NCI-H774 (cell line): ENCODE measurements at places on chromosomes 13 and 19.
A peak's percentile ranks its signal among the peaks of the same experiment; 100 is the strongest.

- DNase-seq: no peak
These were observed 27.4 kb upstream of the ZNF83 start for GRCh38 chr19:52665529-52665928.

- peak; percentile 19 for DNase-seq
These were observed 3.3 kb upstream of the EPOR start for GRCh38 chr19:11387162-11388034.

DNA sequence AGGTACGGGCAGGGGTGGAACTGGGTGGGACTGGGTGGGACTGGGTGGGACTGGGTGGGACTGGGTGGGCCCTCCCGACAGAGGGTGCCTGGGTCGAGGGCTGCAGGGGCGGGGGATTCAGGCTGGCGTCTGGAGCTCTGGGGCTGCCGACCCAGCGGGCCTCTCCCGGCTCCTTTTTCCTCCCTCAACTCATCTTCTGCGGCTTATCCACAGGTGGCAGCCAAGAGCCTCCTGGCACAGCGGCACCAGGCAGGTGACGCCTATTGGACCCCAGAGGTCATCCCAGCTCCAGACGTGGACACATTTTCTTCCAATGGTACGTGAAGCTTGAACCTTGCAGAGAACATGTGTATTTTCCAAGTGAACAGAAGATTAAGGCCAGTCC lies 533 bp downstream of the ZNF544 start:
- DNase-seq: no peak

GRCh38 chr13:51329606-51330005 lies 9.9 kb upstream of the SERPINE3 start:
- DNase-seq: no peak

DNA sequence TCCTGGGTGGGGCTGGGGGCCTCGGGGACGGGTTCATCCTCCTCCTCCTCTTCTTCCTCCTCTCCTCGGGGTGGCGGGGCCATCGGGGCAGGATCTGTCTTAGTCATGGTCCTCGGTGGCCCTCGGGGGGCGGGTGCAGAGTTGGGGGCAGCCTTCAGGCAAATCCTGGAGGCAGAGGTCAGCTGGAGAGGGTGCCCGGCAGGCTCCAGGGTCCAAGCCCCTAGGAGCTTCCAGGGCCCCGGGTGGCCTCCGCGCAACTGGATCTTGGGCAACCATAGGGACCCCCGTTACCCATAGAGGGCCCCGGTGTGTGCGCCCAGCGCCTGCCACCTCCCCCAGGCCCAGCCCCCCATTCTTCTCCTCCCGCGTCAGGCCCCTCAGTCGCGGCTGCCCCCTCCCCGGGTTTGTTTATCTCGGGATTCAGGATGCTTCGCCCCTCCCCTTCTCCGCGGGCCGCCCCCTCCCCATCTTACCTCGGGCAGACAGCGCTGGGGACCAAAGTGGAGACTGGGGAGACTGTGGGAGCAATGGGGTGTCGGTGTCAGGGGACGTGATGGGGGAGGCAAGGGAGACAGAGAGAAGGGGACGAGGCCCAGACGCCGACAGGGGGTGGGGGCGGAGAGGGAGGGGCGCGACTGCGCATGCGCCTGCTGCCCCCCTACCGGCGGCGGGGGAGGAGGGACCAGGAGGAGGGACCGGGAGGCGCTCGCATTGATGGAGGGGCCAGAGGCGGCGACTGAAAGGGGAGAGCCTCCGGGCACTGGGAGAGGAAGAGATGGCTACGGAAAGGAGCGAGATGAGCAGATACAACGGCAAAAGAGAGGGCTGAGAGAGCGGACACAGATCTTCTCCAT lies at the start of gene CLIP3:
Gene CLIP3 (minus strand): TSS at position 623 of the 854 bp plus-strand sequence. CDS start 516 bp downstream, at position 107.
- peak; percentile 16 for DNase-seq

DNA sequence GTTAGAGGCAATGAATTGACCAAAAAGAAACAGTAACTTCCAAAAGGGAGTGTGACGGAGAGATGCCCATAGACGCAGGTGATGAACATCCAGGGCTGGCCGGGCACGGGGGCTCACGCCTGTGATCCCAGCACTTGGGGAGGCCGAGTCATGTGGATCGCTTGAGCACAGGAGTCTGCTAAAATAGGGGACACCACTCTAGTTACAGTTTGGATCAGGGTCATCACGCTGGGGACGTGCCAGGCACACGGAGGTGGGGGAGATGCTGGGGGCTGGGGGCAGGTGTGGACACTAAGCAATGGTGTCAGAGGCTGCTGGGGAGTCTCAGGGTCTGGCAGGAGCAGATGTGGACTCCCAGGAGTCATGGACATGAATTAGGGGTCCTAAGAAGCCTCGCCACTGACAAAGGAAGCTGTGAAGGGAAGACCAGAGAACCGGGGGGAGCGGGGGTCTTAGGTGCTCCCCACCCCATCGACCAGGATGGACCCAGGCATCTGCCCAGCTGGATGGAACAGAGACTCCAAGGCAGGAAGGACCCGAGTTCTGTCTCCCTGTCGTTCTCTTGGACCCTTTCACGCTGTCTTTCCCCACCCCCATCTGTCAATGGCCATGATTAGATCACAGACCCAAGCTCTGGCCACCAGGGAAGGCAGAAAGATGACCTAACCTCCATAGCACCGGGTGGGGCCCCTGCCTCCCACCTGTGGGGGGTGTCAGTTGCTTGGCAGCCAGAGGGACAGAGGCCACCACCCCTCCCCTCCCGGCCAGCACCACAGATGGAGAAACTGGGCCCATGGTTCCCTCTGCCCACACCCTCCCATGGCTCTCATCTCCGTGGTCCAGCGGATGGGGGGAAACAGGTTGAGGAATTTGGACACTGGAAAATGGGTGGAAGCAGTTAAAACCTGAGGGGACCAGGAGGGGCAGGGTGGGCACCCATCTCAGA lies 19.6 kb downstream of the CCDC8 start:
- DNase-seq: no peak

GRCh38 chr19:32324631-32325285 lies 20.7 kb upstream of the ZNF507 start:
- no peak for DNase-seq

DNA sequence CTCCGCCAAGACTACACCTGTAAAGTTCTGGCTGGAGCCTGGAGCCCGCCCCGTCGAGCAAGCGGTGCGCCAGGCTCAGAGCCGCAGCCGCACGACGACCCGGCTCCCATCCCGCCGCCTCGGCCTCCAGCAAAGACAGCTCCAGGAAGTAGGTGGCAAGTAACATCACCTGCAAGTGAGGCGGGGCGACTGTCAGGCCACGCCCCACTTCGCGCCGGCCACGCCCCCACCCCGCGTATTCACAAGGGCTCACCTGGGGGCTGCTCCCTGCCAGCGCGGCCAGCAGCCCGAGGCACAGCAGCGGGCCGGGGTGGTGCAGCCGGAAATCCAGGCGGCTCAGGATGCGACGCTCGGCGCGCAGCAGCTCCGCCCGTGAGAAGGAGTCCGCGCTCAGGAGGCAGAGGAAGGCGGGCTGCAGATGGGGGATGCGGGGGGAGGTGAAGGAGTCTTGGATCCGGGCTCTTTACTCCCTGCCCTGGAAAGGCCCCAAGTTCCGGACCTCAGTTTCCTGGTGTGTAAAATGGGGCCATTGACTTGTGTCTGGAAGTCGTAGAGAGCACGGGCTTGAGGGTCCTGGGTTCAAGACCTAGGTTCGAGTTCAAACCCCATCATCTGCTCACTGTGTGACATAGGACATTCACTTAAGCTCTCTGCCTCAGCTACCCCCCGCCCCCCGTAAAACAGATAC lies 3.2 kb downstream of the CCNP start:
- no peak for DNase-seq

DNA sequence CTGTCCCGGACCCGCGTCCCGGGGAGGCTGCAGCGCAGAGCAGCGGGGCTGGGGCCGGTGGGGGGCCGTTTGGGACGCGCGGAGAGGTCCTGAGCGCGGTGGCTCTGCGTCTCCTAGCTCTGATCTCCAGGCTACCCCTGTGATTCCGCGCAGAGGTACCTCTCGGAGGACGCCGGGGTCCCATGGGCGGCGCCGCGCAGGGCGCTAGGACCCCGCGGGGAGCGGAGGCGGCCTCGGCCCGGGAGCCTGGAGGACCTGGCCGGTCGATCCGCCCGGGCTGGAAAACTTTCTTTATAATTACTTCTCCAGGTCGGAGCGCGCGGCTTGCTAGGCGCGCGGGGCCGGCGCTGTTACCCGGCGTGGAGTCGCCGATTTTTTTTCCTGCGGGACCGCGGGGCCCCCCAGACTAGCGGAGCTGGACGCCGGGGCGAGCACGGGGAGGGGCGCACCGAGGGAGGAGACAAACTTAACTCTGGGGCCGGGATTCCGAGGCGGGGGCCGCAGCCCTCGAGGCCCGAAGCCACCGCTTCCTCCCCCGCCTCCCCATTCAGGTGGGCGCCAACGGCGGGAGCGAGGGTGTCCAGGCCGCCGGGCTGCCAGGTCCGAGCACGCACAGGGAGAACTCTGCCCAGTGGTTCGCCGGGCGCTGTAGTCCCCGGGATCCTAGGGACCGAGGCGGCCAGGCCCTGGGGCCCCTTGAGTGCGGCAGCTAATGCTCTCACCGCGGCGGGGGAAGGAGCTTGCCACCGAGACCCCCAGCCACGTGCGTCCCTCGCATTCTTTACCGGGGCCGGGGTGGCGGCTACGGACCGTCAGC lies 848 bp upstream of the CEBPA start:
- DNase-seq: no peak

DNA sequence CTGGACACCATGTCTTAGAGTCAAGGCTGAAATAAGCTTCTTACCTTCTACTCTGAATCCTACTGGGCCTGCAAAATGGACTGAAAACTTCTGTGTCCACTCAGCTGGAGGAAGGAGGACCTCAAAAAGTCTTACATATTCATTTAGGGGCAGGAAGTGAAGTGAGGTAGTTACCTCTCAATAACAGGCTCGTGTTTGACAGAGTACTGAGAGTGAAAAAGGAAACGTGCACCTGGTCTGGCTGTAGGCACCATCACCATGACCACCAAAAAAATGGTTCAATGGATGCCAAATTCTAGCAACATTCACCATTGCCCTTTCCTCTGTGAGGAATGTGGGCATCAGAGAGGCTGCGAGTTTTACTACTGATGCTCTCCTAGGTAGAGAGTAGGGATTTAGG lies 176.2 kb downstream of the RFC3 start:
- no peak for DNase-seq

DNA sequence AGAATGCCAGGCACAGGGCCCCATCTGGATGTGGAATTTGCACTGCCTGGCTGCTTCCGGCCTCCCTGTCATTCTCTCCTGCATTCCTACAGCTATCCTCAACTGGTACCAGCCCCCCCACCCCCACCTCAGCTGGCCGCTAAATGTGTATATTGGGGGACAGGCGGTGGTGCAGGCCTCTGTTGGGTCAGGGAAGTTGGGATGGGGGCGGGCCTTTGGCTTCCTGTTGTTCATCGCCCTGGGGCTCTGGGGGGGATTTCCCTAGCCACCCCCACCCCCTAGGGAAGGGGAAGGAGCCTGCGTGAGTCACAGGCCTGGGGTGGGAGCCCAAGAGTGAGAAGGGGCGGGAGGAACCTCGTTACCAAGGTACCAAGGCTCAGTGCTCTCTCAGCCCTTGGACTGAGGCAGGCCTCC lies 10.6 kb downstream of the POU2F2 start:
- DNase-seq: no peak

DNA sequence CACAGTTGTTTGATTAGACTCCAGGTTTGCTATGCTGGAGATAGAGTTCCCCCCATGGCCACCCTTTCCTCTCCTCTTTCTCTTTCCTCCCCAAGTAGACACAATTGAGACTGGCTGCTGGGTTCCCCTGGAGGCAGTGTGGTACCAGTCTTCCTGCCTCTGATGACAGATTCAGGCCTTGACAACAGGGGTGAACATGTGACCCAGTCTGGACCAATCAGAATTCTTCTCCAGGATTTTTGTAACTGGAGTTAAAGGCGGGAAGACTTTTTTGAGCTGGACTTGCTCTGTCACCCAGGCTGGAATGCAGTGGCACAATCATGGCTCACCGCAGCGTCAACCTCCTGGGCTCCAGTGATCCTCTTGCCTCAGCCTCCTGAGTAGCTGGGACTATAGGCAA lies 48.7 kb downstream of the CCNE1 start:
- DNase-seq: no peak

GRCh38 chr13:94646904-94647303 lies 45.2 kb downstream of the GPR180 start:
- DNase-seq: no peak

DNA sequence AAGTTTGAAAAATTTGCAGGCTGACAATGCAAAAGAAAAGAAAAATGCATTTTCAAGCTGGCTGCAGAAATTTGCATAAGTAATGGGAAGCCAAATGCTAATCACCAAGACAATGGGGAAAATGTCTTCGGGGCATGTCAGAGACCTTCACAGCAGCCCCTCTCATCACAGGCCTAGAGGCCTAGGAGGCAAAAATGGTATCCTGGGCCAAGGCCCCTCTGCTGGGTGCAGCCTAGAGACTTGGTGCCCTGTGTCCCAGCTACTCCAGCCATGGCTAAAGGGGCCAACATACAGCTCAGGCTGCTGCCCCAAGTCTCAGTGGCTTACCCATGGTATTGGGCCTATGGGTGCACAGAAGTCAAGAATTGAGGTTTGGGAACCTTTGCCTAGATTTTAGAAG lies 155.2 kb downstream of the B3GLCT start:
- DNase-seq: no peak

DNA sequence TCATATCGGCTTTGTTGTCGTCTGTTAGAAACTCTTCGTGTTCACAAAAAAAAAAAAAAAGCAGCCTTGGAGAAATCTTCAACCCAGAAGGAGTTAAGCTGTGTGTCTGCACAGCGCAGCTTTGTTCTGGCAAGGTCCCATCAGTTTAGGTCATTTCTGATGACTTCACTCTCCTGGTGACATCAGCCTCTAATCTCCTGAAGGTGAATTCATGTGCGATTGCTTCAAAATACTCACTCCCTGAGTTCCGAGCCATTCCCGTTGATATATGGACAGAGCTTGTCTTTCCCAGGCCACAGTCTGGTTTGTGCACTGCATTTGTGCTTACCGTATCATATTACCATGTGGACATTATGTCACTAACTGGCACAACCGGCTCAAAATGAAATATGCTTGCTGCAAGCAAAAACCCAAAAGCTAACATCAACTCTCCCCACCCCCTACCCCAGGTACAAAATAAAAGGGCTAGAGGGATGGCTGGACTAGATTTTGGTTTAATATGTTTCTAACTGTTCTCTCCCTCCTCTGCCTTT lies 342.4 kb downstream of the KCNRG start:
- peak; percentile 49 for DNase-seq

- no peak for DNase-seq
These were observed 135.0 kb upstream of the KL start for GRCh38 chr13:32881074-32881776.

DNA sequence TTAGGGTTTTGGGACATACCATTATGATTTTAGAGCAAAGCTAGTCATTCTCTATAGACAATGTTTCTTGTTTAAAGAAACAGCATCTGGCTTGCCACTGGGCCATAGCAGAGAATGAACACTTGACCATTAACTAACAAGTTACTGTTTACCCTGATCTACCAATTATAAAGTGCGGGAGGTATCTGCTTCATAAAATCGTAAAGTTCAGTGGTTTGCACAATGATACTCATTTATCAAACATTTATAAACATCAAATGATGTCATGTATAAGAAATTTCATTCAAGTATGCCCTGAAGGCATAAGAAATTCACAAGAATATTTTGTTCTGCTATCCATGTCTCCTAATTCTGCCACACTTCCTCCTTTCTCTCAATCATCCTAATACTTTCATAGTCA lies 139.2 kb downstream of the PCDH20 start:
- DNase-seq: no peak
